ENCODE measurements at places on chromosomes 7 and 10.

GRCh38 chr10:18767981-18768380 is 108.8 kb downstream of the ARL5B start:
- no peak for DNase-seq

DNA sequence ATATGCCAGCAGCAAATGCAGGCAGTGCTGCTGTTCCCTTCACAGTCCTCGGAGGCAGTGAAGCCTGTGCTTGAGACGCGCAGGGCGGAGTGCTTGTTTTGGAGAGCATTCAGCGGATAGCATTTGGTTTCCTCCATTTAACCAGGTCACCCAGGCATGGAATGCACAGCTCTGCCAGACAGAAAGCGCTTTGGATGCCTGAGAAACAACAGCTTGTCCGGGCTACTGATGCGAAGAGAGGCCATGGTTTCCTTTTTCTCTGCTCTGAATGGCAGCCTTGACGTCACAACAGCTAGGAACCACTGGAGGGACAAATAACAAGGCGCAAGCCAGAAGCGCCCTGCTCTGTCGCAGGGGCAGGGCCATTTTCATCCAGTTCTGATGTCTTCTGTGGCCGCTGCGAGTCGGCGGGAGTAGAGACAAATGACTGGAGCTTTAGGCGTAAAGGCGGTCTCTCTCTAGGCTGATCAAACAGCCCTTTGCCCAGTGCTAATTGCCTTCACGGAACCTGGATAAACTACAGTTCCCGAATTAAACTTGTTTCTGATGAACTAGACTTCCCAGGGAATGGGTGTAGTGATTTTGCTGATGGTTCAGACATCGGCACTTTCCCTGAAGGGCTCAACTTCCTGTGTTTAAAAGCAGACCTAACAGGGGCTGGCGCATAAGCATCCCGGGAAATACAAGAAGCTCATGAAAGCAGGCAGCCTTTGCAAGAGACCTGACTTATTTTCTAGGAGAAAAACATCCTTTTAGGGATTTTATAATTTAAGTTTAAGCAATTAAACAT is 187.6 kb upstream of the KLF14 start:
- no peak for DNase-seq

DNA sequence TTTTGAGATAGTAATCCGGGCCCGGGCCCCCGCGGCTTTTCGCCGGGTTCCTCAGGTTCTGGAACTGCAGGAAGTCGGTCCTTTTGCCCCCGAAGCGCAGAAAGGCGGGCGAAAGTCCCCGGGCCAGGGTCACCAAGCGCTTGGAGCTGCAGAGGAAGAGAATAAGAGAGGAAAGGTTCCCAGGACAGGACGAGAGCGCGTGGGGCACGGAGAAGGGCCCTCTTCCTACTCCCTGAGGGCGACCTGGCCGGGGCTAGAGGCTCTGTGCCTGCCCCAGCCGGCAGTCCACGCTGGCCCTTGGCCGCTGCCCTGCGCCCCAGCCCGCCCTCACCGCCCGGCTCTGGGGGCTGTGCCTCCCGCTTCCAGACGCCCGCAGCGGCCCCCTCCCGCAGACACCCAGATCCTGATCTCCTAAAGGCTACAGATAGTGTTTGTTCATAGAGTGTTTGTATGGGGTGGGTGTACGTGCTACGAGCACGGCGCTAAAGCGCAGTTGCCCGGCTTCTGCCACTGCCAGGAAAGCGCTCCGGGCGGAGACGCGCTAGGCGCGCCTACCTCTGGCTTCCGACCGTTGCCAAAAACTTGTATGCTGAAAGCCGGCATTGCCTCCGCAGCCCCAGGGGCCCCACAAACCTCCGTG is 3.2 kb downstream of the HPSE2 start:
- no peak for DNase-seq

DNA sequence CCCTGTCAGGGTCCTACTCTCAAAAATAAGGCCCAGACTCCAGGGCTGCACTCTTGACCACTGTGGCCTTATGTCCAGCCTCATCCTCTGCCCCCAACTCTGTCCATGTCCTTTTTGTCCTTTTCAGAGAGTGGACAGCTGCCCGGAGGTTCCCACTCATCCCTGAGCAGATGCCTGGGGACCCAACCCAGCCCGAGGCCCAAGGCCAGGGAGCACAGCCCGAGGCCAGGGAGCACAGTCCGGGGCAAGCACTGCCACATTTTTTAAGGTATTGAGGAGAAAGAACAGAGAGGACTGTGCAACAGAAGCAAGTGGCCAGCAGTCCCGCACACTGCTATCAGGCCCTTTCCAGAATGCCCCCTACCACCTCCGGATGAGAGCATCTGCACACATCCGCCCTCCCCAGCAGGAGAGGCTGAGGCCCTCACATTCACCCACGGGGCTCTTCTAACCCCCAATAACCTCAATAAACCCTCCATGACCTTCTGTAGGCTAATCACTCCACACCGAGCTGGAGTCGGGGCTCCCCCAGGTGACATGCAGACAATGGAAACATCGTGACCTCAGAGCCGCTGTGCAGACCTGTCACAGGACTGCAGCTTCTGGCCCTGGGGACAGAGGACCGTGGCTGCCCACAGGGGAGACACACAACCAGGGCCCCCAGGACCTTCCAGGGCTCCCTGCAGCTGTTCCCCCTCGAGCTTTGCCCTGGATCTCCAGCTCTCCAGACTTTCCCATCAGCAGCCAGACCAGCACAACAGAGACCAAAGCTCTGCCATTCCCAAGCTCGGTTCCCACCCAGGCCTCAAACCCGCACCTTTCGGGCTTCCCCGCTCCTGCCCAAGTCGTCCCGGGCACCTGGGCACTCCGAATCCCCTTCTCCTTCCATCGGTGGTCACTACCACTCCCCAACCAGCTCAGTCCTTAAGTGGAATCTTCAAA is 51.4 kb downstream of the CAMK2B start:
- DNase-seq, result no peak

GRCh38 chr10:132698761-132699391 is 87.1 kb downstream of the NKX6-2 start:
- DNase-seq, result no peak

DNA sequence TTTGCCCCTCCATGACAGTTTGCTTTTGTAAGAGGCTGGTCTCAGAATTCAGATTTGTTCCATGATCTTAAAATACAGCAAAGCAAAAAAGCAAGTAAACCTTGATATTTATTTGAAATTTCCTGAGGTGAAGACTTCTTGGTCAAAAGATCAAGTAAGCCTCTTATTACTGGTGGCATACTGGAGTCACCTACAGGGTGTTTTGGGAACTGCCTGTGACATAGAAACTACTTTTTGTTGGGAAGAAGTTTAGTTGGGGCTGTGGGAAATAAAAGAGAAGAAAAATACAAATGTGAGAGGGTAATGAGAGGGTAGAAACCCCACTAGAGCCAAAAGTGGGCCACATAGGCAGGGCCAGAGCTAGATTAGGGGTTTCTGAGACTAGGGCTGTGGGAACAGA is 217.9 kb downstream of the OTUD1 start:
- DNase-seq, result no peak

DNA sequence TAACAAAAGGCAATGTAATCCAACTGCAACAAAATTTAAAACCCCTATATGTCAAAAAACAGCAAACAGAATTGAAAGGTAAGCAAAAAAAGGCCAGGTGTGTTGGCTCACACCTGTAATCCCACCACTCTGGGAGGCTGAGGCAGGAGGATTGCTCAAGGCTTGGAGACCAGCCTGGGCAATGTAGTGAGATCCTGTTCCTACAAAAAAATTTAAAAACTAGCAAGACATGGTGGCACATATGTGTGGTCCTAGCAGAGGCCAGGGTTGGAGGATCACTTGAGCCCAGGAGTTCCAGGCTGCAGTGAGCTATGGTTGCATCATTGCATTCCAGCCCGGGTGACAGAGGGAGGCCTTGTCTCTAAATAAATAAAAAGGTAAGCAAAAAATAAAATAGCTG is 212.1 kb upstream of the KLF14 start:
- DNase-seq, result no peak

DNA sequence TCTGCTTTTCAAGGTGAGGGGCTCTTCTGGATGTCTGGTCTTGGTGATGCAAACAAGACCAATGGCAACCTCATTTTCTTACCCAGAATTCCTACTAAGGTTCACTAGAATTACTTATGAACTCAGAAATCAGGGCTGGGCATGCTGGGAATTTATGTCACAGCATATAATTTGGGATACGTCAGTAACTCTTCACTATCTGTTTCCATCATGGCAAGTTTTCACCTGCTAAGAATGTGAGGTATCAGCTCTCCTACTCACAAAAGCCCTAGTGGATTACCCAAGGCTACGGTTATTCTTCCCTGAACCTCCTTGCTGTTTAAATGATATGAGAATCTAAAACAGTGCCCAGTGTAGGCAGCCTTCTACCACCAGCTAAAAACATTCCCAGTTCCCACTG is 53.1 kb downstream of the PNLIPRP2 start:
- DNase-seq, result no peak

DNA sequence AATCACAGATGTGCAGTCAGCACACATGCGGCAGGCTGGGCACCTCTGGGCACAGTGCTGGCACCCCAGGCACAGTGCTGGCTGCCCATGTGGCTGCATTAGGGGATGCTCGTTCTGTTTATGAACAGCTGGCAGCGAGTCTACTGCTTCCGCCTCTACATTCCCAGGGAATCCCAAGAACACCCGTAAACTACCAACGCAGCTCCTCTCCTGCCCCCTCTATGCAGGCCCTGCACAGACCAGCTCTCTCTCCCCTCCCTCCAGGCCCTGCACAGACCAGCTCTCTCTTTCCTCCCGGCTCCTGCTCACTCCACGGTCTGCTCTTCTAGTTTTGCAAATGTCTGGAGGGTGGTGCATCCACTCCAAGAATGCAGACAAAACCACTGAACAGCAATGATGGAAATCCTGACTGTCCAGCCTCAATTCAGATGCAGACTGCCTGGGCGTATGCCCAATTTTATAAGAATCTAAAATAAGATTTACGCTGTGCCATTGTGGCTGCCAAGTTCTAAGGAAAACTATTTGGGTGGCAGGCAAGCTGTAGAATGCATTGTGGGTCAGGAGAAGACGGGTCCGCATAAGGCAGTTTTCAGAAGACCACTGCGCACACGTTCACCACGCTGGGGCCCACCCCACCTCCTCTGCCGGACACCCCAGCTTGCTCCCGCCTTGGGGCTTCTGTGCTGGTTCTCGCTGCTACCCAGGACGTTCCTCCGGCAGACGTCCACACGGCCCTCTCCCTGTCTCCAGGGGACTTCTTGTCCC is 234.6 kb downstream of the ZMYND11 start:
- no peak for DNase-seq

GRCh38 chr10:76456197-76456596 is 1024.8 kb downstream of the LRMDA start:
- DNase-seq, result no peak

DNA sequence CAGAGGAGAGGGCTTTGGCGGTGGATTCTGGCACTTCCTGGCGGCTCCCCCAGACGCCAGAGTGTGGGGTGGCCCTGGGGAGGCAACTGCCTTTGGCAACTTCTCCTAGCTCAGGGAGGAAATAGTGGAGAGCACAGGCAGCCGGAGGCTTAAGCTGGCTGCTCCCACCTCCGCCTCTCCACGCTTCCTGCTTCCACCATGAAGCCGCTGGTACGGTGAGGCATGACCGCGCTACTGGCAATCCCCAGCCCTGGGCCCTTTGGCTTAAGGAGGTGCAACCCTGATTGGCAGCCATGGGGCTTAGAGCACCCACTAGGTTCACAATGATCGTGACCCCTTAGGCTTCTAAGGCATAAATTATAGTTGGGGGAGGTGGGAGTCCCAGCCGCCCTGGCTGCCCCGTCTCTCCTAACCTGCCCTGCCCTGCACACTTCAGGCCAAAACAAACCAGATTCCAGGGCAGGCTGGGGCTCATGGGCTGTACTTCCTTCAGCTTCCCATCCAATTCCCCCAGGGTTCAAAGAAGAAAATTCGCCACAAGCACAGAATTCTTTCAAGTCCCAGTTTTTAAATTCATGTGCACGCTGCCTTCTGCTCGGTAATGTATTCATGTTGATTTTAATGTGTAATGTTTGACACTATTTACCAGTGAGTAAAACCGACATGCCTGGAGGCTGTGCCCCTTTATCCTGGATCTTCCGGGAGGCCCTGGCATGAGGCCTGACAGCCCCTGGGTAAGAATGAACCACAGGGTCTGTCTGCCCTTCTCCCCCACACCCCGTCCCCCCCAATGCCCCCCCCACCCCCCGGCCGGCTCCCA is 90.7 kb upstream of the LRRC4 start:
- DNase-seq, result no peak

DNA sequence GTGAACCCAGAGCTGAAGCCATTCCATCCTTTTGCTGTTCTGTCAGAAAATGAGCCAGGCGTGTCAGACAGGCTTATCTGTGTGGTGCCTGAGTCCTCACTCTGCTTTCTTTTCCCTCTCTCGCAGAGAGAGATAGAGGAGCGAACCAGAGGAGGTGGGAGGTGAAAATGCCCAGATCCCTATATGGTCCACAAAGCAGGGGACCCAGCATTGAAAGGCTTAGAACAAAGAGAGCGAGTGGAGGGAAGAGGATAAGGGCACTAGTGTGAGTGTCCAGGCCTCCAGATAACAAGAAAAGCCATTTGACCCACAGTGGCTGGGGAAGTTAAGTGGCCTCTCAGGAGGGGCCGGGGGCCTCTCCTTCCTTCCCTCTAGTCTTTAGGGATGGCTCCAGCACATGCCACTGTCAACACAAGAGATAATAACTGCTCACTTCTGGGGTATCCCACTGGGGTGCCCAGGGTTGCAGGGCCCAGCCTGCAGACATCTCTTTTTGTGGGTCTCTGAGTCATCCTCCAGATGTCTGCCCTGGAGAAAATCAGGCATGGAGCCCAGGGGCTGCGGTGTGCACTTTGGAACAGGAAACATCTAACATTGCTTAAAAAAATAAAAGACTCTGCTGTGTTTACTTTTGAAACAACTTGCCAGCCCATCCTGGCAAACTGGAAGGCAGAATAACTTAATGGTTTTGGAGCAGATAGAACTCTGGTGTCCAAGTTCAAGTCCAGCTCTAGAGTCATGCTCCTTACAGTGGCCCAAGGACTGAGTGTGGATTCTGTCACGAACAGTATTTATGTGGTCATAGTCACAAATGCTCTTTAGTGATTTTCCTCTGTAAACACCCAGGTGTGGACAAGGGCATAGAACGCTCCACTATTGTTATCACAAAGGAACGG is 189.5 kb downstream of the CXCL12 start:
- no peak for DNase-seq

- DNase-seq, result no peak
These were observed 638.3 kb upstream of the TPK1 start for GRCh38 chr7:145474009-145474686.

DNA sequence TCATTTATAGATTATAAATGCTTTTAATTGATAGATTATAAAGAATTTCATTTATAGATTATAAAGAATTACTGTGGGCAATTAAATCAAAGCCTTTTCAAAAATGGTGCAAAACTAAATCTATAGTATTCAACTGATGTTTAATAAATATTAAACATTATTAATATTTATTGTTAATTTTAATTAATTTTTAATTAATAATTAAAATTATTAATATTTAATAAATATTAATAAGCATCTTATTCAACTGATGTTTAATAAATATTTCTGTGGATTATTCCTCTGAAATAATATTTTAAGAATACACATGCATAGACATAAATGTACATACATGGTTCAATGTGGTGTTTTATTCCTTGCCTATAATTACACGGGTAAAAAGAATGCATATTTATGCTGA is 346.8 kb downstream of the PCDH15 start:
- no peak for DNase-seq

- DNase-seq, result no peak
These were observed 47.6 kb upstream of the NANOS1 start for GRCh38 chr10:118981946-118982345.

Data from liver (tissue), 10 donors.